IPS DF 19.7 (cell line): ENCODE measurements at places on chromosomes 1 and 21.
A peak's percentile ranks its signal among the peaks of the same experiment; 100 is the strongest.

DNA sequence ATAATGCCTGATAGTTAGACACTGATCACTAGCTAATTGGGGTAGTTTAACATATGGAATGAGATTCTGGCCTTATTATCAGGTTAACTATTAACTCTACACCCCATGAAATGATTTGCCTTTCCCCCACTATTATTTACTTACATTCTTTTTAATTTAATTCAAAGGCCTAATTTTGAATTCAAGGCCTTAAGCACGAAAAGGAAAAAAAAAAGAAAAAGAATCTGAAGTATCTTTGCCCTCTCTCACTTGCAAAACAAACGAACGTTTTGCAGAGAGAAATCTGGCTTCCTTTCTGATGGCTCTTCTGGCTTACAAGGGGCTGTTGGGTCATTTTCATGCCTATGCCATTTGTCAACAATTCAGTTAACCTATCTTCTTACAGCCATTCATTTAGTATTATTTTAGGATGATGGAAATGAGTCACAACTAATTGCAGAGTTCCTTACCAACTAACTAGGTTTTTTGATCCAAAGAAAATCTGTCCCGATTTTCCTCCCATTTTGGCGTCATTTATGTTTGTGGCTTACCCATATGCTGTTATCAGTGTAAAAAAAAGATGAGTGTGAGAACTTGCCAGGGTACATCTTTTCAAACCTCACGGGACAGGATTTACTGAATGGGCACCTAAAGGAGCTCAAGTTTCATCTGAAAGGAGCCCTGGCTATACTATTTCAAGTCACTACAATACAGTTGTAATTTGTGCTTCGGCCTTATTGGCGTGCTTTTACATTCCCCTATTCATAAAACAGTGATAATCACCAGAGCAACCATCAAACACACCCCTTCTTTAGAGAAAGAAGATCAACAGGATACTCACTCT is 1.9 kb upstream of the ERRFI1 start:
- no peak for DNase-seq

- DNase-seq, result peak; percentile 30
Measured at GRCh38 chr1:84620720-84621313, 46.6 kb upstream of the CTBS start.

- no peak for DNase-seq
Measured at GRCh38 chr1:154158307-154159125, 3.6 kb upstream of the NUP210L start.

DNA sequence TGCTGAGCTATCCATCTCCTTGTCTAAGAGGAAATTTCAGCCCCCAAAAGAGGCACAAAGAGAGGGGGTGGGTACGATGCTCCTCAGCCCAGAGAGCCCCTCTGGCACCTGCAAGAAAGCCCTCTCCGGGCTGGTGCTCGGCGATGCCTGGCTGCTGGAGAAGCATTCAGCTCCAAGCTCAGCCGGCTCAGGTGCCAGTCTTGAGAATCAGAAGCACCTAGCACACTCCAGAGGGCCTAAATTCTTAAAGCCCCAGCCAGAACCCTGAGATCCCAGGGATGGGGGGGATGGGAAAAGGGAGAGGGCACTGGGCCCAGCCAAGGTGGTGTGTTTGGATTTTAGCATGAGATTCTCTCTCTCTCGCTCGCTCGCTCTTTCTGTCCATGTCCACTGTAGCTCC is 2.9 kb downstream of the GRIK3 start:
- no peak for DNase-seq

- DNase-seq, result no peak
Measured at GRCh38 chr1:24745711-24746413, 615 bp downstream of the CLIC4 start.

- DNase-seq, result no peak
Measured at GRCh38 chr1:178739285-178740045, 14.4 kb downstream of the RALGPS2 start.

DNA sequence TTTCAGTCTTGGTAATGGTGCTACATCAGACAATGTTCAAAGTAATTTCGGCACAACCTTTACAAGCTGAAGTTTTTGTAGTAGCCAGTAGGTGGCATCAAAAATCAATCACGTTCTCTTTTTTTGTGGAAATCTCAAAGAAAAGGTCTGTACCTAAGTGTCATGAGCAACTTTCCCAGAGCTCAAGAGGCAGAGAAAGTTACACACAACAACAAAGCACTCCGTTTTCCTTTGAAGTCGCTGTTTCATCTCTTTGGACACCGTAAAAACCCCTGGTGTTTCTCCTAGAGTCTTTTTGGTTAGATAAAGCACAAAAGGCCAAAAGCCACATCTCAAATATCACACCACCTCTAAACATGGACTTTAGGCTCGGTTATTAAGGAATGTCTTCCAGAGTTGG is 131.6 kb downstream of the LHX8 start:
- DNase-seq, result peak; percentile 15

DNA sequence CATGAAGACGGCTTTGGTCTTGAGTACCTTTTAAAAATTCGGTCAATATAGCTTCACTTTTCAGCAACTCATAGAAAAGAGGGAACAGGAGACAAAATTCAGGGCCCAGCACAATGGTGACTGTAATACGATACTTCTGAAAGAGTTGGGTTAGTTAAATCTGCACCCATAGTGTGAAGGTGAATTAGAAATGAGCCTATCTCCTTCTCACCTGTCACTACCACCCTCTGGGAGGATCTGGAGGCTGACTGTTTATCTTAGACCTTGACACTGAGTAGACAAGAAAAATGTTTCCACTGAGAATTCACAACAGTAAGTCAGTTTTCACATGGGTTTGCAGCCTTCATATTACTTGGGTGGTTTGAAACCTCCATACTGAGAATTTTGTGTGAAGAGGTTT is 57.9 kb upstream of the HMGB4 start:
- DNase-seq, result no peak

- no peak for DNase-seq
Measured at GRCh38 chr1:224458996-224459395, 24.4 kb upstream of the WDR26 start.

DNA sequence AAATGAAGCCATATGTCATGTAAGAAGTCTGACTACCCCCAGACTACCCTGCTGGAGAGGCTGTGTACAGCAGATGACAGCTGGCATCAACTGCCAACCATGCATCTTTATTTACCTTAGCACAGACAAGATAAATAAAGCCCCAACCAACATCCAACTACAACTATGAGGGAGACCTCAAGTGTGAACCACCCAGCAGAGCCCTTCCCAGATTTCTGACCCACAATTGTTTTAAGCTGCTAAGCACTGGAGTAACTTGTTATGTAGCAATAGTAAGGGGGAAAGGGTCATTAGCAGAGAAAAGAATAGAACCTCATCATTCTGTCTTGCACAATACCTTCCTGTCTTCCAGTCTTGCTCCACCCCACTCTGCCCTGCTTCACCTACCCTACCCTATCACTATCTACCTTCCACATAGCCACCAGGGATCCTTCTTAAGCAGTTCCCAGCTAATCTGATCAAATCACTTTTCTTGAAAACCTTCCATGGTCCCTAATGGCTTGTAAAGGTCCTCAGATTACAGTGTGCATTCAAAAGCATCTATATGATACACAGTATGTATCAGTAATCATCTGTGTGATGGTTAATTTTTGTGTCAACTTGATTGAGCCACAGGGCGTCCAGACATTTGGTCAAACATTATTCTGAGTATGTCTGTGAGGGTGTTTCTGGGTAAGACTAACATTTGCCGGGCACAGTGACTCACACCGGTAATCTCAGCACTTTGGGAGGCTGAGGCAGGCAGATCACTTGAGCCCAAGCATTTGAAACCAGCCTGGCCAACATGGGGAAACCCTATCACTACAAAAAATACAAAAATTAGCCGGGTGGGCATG is 19.6 kb upstream of the RBM15 start:
- no peak for DNase-seq

DNA sequence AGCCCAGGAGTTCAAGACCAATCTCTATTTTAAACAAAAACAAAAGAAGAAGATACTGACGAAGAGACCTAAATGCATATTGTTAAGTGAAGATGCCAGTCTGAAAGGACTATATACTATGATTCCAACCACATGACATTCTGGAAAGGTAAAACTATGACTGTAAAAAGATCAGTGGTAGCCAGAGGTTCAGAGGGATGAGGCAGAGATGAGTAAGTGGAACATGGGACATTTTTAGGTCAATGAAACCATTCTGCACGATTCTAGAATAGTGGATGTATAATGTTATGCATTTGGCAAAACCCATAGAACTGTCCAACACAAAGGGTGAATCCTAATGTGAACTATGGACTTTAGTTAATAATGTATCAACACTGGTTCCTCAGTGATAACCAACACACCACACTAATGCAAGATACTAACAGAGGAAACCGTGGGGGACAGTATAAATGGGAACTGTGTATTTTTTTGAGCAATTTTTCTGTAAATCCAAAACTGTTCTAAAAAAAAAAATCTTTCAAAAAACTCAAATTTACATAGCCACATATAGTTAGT is 8.2 kb downstream of the RC3H1 start:
- no peak for DNase-seq

- peak; percentile 82 for DNase-seq
Measured at GRCh38 chr1:37394574-37395464, 79.6 kb upstream of the ZC3H12A start.

DNA sequence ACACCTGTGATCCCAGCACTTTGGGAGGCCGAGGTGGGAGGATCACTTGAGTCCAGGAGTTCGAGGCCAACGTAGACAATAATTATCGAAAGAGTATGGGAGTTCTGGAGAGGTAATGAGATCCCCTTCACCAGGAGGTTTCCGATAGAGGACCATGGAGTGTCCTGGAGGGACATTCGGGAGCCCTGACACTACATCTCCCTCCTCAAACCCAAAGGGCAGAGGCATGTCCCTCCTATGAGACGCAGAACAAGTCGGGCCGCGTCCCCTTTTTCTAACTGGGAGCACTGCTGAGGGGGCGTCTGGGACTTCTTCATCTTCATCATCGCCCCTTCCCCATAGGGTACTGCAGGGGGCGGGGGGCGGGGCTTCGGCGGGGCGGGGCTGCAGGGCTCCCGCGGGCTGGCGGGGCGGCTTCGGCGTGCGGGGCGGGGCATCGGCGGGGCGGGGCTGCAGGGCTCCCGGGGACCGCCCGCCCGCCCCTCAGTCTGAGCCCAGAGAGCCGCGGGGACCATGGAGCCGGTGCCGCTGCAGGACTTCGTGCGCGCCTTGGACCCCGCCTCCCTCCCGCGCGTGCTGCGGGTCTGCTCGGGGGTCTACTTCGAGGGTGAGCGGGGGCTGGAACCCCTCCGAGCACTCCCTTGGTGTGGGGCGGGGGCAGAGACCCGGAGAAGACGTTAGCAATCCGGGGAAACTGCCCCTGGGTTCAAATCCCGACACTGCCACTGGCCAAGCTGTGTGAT is at the start of gene THEMIS2:
Gene THEMIS2, plus strand, starts transcription at position 486 of the 743 bp plus-strand sequence. Its CDS starts 28 bp downstream, at position 514.
- no peak for DNase-seq

GRCh38 chr1:243230914-243231313 is 24.2 kb downstream of the CEP170 start:
- DNase-seq, result no peak

DNA sequence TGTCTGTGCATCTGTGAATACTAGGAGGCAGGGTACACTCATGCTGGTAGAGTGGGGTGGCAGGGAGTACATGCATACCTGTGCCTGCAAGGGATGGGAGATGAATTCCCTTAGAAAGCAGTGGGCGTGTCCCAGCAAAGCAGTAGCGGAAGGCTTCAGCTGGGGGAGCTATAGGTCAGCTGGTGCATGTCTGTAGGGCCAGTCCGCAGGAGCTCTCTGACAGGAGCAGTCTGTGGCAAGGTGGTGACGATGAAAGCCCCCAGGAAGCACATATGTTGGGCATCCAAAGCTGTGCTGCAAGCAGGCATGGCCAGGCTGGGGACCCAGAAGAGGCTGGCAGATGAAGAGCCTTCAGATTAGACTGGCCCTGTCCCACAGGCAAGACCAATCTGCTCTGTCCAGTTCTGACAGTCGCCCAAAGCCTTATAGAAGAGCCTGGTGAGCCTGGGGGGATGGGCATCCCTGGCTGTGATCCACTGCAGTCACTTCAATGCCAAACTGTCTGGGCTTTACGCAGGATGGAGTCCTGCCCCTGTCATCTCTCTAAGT is 1.8 kb upstream of the OR2M4 start:
- no peak for DNase-seq

GRCh38 chr1:32274646-32275340 is 17.1 kb upstream of the HDAC1 start:
- DNase-seq, result no peak

- DNase-seq, result no peak
Measured at GRCh38 chr1:18955441-18956192, 859 bp downstream of the IFFO2 start.

- no peak for DNase-seq
Measured at GRCh38 chr1:217888328-217888727, 257.2 kb downstream of the SPATA17 start.

- no peak for DNase-seq
Measured at GRCh38 chr21:43934116-43934515, 69.1 kb downstream of the AGPAT3 start.

- DNase-seq, result no peak
Measured at GRCh38 chr1:207810606-207811295, 58.9 kb downstream of the CD46 start.

GRCh38 chr21:32946654-32947053 is 79.1 kb upstream of the OLIG2 start:
- no peak for DNase-seq

DNA sequence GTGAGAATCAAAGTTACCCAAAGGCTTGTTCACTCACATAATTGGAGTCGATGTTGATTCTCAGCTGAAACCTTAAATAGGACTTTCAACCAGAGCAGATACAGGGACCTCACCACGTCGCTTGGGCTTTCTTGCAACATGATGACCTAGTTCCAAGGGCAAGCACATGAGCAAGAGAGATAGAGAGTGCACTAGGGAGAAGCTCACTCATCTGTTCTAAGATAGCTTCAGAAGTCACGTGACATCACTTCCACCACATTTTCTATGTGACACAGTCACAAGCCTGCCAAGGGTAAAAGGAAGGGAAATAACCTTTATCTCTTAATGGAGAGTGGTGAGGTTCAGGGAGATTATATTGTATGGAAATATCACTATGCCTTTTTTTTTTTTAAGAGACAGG is 470.1 kb upstream of the PLXNA2 start:
- no peak for DNase-seq

DNA sequence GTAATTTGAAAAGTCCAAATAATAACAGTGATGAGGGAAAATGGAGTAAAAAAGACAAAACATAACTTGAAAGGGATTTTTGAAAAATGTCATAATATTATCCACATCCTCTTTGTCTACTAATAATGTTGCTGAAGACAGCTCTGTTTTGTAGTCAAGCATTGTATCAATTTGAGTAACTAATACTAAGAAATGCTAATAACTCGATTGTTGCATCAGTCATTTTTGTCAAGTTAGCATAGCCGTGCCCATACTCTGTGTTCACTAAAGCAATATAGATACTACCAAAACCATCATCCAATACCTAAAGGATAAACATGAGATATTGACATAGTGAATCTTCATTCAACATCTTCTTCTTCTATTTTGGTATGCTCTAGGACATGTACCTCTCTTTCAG is 17.3 kb downstream of the PDC start:
- no peak for DNase-seq

DNA sequence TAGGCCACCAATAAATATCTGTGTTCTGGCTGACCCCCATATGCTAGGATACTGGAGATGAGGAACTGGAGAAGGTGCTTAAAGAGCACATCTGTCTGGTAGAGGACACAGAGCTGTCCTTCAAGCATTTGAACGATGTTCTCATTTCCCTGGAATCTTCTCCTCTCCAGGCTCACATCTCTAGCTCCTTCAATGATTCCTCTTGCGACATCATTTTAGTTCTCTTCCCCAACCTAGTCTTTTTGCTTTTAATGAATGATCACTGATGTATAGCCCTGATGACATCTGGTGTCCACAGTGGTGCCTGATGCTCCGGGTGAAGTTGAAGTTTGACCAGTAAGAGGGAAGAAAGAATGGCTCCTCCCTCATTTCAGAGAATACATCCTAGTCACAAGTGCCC is 80.8 kb upstream of the UBE2U start:
- no peak for DNase-seq
